ENCODE measurements at places on chromosomes 7 and 10.

- no peak for DNase-seq
Measured at GRCh38 chr10:71264345-71265200, 52.2 kb downstream of the UNC5B start.

GRCh38 chr10:53361281-53361680 is 588.7 kb upstream of the MBL2 start:
- DNase-seq, result no peak

DNA sequence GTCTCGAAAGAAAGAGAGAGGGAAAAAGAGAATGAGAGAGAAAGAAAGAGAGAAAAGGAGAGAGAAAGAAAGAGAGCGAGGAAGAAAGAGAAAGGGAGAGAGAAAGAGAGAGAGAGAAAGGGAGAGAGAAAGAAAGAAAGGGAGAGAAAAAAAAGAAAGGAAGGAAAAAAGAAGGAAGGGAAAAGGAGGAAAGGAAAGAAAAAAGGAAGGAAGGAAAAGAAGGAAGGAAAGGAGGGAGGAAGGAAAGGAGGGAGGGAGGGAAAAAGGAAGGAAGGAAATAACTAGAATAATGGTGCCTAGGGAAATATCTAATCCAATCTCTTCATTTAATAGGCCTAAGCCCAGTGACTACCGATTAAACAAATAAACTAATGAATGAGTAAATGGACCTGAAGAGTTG is 85.4 kb upstream of the LYZL1 start:
- DNase-seq, result no peak

GRCh38 chr10:121926671-121927317 is 1.0 kb downstream of the ATE1 start:
- no peak for DNase-seq

- no peak for DNase-seq
Measured at GRCh38 chr10:62634576-62634975, 169.9 kb upstream of the ADO start.

GRCh38 chr7:157016352-157017041 is 6.0 kb upstream of the MNX1 start:
- no peak for DNase-seq

DNA sequence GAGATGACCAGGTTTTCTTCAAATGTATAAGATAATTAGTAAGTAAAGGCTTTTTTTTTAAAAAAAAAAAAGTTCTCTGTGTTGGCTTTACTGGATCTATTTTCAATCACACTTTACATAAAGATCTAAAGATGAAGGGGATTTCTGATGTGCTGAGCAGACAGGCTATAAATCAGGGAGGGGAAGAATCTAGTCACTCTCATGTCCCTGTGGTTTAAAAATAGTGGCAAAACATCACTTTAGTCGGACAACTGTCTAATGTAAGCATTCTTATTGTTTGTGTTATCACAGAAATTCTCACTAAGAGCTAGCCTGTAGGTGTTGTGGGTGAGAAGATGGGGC is 132.7 kb downstream of the ICA1 start:
- no peak for DNase-seq

GRCh38 chr7:151198945-151199848 is 11.1 kb downstream of the H2BK1 start:
- DNase-seq, result no peak

DNA sequence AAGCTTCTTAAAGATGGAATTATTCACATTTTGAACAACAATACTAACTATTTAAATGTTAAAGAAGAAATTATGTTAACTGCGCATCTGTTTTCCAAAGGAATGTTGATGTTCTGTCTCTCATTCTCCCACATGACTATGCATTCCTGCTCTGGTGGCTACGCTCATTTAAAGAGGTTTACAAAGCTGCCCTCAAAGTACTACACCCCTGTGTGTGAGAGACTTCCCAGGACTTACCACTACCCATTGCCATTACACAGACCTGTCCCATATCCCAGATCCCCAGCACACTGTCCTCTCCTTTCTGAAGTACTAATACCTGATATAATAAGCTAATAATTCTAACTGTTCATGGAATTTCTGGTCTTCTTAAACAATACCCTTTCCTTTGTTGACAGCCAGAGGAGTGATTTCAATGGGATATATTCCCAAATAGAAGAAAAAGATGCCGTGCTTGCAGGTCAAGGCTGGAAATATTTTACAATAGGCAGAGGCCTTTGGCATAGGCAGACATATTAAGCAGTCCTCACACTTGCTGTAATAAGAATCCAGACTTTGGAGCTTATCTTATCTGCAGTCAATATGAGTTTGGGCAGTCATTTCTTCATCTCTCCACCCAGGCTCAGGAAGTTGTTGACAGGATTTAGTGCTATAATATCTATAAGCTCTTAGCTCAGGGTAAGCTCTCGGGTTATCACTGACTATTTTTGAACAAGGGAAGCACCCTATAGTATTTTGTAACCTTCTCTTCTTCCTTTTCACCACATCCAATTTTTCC is 12.2 kb downstream of the LIPF start:
- no peak for DNase-seq

DNA sequence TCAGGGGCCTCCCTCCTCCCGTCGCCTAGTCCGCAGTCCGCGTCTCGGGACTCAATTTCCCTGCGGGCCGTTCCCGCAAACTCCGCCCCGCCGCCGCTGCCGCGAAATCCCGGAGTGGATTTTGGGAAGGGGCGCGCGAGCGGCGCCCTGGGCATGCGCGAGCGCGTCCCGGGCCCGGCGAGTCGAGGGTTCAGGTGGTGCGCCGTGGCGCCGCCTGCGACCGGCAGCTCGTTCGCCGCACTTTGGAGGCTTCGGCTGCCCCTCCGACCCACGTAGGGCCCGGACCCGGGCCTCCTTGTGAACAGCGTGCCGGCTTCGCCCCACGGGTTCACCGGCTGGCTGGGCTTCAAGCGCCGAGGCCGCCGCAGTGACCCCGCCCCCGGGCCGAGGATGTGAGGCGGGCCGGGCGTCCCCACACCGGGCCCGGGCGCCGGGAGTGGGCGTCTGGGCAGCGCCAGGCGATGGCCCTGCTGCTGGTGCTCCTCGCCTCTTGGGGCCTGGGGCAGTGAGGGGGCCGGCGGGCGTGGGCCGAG is at the start of gene PLEKHA8:
Gene PLEKHA8, plus strand, starts transcription at position 197 of the 533 bp plus-strand sequence. CDS start 351 bp downstream, outside the sequence.
- DNase-seq, result peak; percentile 59

GRCh38 chr7:23191022-23191421 is 9.2 kb downstream of the NUP42 start:
- no peak for DNase-seq

DNA sequence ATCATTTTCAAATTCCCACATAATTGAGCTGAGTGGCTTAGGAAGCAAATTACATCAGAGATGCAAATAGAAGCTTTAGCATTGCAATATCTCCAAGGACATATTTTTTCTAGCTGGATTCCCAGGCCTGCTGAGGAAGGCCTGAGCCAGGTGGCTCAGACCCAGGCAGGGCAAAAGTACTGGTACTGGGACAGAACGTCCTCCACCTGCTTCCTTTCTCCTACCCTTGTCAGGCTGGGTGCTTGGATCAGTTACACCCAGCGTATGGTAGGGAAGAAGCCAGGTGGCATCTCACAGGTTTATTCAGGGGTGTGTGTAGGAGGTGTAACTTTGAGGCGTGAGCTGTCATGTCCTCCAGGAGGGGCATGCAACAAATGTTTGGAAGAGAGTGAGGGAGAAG is 3.0 kb upstream of the PANK1 start:
- no peak for DNase-seq

DNA sequence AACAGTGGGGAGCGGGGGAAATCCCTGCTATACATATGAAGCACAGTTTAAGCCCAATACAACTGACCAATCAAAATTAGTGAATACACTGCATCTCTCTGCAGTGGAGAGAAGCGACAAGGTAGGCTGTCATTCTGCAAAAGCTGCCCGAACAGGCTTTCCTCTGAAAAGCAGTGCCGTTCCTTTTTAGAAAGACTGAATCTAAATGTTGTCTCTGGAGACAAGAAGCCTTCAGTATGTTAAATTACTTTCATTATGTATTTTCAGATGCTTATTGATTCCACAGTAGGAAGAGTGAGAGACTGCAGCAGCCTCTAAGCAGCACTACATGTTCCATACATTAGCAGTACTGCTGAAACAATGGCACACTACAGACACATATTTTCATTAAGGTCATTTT is at the start of gene GPR22:
Gene GPR22, plus strand, starts transcription at position 129 of the 400 bp plus-strand sequence. CDS start 4,004 bp downstream, outside the sequence.
- DNase-seq, result no peak

- DNase-seq, result no peak
Measured at GRCh38 chr10:112184052-112184371, 447 bp upstream of the GPAM start.

DNA sequence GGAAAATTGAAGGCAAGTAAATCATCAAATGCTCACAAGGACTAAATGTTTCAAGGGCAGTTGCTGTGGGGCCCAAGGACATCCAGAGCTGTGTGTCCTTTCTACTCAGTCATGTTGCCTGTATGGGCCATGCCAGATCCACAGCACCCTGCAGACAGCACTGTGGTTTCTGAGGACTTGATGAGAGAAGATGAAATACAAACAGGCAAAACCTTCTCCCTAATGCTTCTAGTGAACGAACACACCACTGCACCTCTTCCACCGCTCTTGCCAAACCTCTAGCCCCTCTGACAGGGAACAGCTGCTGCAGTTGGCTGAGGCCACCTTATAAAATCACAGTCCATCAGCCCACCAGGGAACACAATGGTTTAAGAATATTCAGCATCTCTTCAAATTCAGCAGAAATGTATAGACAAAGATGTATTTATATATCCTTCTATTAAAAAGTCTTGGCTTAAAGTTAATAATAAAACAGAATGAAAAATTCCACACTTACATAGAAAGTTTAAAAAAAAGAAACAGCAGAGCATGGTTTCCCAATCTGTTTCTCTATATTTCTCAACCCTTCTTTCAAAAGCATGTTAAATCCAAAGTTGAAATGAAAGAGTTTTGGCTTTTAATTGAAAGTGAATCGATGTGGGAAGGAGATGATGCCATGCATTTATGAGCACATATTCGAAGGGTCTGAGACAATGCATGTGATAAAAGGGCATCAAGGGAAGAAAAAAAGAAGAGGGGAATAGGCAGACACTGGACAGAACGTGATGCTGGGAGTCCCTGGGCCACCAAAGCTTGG is 14.0 kb downstream of the CYP3A7 start:
- DNase-seq, result no peak

- DNase-seq, result peak; percentile 33
Measured at GRCh38 chr7:24572393-24572996, 757 bp upstream of the PALS2 start.

- no peak for DNase-seq
Measured at GRCh38 chr10:48931188-48931587, 8.5 kb downstream of the LRRC18 start.

DNA sequence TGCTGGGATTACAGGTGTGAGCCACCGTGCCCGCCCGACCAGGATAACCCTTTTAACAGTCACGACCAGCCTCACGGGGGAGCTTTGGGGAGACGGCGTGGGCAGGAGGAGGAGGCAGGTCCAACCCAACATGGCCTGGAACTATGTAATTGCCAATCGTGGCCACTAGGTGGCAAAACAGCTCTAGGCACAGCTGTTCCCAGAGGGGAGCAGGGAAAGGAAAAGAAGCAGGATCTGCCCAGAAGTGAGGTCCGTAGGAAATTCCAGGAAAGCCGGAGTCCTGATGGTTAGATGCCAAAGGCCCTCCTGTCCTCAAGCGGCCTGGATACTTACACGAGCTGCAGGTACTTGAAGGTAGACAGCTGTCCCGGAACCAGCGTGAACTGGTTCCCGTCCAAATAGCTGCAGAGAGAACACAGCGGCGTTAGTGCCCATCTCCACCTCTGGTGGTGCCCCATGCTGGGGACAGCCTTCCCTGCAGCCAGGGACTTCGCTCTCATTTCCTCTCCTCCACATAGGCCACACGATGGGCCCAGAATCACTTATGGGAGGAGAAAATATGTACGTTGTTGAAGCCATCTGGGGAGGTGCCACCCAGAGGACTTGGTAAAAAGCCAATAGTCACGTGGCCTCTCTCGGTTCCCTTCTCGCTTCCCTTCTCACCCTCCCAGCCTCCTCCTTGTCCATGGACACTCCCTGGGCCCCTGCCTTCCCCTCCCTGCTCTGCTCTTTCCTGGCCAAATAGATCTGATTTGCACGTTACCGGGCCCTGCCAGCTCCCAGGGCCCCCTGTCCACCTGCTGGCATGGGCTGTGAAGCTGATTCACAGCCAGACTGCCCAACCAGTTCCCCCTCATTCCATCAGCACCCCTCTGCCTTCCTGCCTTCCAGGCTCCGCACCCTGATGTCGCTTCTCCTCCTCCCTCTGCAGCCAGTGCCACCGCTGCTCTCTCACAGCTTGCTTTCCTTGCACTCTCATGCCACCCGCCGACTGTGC is 148.1 kb downstream of the SLIT1 start:
- peak; percentile 53 for DNase-seq

DNA sequence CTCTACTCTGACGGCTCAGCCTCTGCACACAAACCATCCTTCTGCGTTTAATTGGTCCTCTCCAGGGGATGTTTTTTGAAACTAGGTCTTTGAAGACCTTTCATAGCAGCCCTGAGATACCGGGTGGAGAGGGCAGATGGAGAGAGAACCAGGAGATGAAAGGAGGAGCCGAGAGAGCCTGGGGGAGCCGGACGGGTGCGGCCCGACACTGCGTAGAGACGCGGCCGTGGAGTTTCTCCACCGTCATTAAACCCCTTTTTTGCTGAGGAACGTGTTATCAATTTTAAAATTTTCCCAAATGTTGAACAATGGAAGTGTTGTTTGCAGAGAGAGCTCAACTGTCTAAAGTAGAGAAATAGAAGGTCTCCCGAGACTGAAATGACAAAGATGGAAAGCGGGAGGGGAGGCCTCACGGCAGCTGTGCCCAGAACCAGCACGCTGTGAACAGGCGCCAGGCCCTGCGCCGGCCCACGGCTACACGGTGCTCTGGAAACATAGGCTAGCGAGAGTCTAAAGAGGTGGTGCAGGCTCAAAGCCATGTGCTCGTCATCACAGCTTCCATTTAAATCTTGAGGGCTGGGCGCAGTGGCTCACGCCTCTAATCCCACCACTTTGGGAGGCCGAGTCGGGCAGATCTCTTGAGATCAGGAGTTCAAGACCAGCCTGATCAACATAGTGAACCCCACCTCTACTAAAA is 307.0 kb downstream of the PTPRN2 start:
- no peak for DNase-seq

DNA sequence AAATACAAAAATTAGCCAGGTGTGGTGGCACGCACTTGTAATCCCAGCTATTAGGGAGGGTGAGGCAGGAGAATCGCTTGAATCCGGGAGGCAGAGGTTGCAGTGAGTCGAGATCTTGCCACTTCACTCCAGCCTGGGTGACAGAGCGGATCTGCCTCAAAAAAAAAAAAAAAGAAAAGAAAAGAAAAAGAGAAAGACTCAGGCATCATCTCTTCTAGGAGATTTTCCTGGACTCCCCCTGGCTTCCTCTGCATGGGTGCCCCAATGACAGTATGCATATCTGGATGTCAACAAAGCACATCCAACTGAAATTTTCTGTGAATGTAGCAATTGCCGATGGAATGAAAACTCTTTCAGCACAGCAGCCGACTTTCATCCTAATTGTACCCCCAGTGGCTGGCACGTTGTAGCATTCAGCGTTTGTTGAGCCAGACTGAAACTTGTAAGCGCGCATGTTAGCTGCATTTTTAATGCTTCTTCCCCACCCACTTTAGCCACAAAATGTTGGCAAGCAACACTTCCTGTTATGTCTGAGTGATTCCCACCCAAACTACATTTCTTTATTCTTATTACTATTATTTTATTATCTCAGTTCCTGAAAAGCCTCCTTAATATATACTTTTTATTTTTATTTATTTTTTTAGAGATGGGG is 70.2 kb downstream of the PRTFDC1 start:
- peak; percentile 77 for DNase-seq

GRCh38 chr10:23391821-23392220 is 47.1 kb upstream of the OTUD1 start:
- no peak for DNase-seq

- no peak for DNase-seq
Measured at GRCh38 chr7:4815609-4816418, 40.4 kb downstream of the AP5Z1 start.

Measured in astrocyte of the cerebellum (primary cell).